ENCODE measurements at places on chromosomes 16 and 17.

GRCh38 chr16:50801036-50801435 is 59.1 kb downstream of the CYLD start:
- DNase-seq: no peak

- DNase-seq: no peak
These were observed at the start of gene SGCA for GRCh38 chr17:50165867-50166517. TSS of gene SGCA (plus strand) at chr17:50166005. CDS start at chr17:50166041, 36 bp downstream.

GRCh38 chr17:64496348-64496785 is 487 bp downstream of the POLG2 start:
- peak; percentile 65 for DNase-seq

GRCh38 chr17:14320098-14320497 is 19.2 kb downstream of the HS3ST3B1 start:
- no peak for DNase-seq

DNA sequence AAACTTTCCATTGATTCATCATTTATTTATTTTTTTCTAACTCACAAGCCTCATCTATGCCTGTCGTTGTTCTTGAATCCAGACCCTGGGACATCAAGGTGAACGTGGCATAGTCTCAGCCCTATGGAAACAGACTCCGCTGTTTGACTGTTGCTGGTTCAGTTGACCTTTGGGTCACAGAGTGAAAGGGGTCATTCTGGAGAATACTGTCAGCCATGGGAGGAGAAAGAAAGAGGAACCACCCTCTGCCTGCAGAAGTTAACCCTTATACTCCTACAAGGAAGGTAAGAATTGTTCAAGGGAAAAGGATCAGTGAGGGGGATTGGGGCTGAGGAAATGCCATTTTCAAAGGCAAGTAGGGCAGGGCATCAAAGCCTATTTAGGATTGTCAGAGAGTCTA is 387.6 kb upstream of the MAF start:
- no peak for DNase-seq

DNA sequence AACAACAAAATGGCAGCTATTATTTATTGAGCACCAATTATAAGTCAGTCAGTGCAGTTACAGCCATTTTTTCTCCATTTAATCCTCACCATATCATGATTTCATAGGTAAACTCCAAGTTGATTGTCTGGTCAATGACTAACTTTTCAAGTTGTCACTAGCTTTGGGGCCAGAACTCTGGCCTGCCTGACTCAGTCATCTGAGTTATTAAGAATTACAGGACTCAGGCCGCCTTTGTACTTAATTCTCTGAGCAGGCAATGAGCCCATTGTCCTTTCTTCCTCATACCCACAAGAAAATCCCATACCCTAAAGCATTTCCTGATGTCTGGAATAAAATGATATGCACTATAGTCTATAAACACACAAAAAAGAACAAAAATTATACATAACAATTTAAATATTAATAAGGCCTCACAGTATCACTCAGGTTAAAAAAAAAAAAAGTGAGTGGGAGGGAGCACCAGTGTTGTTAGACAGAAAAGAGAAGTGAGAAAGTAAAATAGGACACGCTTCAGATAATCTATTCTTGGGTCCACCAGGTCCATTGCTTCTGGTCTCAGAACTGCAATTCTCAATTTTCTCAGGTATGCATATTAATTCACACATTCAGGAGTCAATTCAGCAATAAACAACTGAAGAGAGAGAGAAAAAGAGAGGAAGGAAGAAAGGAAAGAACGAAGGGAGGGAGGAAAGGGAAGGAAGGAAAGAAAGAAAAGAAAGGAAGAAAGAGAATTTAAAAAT is 70.2 kb downstream of the SPAG9 start:
- no peak for DNase-seq

DNA sequence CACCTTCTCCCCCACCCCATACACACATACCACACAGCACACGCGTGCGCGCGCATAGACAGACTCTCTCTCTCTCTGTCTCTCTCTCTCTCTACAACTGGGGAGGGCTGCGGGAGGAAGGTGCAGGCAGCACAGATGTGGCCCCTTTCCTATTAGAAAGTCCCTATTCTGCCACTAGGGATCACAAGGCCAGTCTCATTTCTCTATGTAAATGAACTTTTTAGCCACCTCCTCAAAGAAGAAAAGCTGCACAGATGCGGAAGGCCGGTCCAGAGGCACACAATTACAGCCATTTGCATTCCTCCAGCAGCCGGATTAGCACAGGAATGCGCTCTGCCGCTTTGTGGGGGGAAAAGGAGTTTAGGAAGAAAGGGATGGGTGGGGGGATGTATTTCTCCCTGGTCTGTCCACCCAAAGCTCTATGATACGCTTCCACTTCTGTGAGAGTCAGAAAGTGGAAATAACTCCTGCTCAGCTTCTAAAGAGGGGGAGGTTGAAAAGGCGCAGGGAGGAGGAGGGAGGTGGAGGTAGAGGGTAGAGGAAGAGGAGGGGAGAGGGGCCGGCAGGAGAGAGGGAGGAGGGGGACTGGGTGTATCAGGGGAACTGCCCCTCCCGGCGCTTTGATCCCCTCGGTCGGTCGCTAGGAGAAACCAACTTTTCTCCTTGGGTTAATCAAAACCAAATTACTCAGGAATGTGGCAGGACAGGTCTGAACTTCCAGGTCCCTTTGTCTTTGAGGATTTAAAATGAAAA is 11.7 kb downstream of the ZFHX3 start:
- DNase-seq: peak; percentile 75

GRCh38 chr17:54948380-54948779 is 20.1 kb downstream of the COX11 start:
- DNase-seq: no peak

DNA sequence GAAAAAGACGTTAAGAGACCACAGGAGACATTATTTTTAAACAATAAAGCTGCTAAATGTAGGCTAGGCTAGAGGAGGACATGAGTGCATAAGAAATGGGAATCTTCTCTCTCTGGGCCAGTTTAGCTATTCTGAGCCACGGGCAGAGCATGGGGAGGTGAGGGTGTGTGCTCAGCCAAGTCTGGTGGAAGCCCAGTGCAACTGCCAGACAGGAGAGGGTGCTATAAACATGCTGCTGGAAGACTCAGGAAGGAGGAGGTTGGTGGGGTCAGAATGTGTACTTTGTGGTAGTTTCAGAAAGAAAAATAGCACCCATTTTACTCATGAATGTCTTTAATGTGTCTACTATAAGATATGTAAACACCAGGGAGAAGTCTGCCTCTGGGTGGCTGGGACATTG is 5.9 kb upstream of the SDK2 start:
- DNase-seq: peak; percentile 45

- no peak for DNase-seq
These were observed 376.1 kb downstream of the SEC14L1 start for GRCh38 chr17:77516902-77517301.

DNA sequence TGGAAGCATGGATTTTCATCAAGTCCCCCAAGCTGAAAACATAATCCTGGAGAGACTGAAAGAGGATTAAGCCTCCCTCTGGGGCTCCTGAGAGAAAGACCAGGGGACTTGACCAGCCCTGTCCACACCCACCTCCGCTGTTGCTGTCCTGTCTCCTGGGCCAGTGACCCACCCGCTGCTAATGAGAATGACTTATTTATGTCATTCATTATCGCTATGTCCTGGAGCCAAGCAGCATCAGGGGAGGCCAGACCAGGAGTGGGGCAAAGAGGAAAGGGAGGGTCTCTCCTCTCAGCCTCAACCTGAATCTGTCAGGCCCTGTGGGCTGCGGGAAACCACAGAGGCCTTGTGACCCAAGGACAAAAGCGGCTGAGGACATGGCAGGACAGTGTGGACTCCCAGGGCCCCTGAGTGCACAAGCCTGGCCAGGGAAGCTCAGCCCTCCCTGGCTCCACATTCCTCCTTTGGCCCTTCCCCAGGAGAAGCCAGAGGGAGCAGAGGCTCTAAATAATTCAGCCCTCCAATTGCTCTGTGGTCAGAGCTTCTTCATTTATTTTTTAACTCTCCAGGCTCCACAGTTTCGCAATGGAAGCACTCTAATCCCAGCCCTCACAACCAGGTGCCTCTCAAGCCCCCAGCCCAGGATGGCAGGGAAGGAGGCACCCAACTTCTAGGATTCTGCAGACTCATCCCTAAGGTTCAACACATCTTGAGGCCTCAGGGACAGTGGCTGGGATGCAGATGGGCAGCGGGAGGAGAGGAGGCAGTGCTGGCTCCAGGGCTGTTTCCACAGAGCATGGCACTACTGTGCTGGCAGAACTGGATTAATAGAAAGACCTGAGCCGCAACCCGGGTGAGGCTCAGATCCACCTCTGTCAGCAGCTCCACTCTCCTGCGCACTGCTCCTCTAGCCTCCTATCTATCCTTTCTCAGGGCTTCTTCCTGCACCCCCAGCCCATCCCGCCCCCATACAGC is 19.1 kb downstream of the CUEDC1 start:
- DNase-seq: peak; percentile 70

DNA sequence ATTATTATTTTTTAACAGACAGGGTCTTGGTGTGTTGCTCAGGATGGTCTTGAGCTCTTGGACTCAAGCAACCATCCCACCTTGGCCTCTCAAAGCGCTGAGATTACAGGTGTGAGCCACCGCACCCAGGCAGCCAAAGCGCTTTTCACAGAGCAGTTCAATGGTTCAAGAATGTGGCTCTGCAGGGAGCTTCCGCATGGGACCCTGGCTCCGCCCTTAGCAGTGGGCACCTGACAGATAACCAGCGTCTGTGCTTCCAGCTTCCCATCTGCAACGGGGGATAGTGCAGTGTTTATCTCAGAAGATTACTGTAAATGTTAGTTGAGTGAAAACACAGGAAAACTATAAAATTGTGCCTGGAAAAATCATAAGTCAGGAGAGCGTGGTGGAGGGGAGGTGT is 99.4 kb downstream of the KCNJ12 start:
- DNase-seq: no peak

DNA sequence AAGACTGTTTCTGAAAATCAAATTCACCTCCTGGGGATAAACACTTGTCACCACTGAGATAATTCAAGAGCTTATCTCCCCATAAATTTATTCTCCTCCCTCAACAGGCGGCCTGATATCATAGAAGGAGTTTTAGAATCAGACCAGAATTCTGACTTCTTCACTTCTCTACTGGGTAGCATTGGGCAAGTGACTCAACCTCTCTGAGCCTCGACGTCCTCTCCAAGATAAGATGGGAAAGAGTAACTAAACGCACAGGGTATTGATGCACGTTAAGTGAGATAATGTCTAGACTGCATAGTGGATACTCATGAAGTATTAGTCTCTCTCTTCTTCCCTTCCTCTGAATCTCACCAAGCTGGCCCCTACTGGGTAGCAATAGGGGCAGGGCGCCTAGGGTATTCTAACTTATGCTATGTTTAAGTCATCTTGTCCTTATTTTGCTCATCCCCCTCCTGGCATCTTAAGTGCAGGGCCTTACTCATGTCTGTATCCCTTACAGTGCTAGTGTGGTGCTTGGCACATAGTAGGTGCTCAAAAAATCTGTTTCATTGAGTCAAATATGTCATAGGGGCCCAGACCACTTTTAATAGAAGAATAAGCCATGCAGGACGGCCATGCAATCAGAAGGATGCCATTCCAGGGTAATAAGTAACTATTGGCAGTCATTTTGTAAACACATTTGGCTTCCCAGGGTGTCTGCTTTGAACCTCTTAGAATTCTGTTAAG is 476.4 kb upstream of the CCL2 start:
- DNase-seq: no peak

- no peak for DNase-seq
These were observed 25.3 kb upstream of the PHAF1 start for GRCh38 chr16:67084345-67085028.

DNA sequence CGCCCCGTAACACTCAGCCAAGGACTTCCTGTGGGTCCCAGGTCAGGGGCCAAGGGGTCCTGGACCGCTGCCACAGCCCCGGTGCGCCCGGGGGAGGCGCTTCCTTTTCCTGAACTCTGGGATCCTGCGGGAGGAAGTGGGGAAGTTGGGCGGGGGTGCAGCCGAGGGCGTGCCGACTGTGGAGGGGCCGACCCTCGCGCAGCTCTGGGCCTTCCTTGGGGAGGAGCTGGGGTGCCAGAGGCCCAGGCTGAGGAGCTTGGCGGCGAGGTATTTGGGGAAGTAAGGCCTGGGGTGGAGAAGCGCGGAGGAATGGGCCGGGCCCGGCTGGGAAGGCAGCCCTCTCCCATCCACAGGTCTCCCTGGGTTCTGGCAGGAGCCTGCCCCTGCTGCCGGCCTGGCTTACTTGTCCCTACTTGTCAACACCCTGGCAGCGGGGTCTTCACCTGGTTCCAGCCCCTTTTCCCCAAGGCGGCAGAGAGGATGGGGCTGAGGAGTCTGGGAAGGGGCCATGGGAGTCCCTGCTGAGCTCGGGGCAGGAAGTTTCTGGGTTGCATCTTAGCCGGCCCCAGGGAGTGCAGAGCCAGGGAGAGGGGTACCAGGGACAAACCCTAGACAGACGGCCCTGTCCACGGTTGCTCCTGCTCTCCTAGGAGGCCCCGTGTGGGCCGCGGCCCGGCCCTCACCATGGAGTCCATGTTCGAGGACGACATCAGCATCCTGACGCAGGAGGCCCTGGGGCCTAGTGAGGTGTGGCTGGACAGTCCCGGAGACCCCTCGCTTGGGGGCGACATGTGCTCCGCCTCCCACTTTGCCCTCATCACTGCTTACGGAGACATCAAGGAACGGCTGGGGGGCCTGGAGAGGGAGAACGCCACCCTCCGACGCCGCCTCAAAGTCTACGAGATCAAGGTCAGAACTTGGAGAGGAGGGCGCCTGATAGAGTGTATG is 1.7 kb downstream of the TBKBP1 start:
- DNase-seq: no peak

GRCh38 chr17:28958820-28959455 is 7.6 kb upstream of the PHF12 start:
- DNase-seq: no peak

GRCh38 chr17:20774472-20775135 is 195.1 kb downstream of the CDRT15L2 start:
- no peak for DNase-seq

DNA sequence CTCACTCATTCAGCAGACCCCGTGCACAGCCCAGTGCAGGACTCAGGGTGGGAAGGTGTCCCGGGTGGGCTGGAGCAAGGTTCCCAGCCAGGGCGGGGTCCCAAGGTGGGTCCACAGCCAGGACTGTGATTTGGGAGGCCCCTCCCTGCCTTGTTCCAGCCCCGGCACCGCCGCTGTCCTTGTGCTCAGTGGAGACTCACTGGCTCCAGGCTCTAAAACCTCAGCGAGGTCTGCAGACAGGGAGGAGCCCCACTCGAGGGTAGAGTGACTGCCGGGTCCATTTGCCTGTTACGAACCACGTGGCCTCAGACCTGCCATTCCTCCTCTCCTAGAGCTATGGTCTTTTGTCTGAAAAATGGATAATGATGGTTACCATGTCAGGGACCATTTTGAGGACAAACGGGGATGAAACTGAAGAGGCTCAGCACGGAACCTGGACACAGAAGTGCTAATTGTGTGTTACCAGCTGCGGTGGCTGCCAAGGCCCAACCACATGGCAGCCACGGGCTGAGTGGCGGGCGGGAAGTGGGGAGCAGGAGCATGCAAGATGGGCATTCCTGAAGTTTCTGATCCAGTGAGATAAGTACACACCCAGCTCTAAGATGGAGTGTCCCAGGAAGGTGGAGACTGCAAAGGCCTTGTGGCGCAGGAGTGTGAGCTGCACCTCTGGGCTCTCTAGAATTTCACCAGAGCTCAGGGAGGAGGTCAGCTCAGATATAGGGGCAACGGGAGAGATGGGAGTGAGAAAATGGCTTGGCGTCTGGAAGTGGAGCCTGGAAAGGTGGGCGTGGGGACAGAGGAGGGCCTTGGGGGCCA is 317.6 kb downstream of the SEC14L1 start:
- no peak for DNase-seq

Measured in NCI-H524 (cell line).